GM12878 (cell line): ENCODE measurements at places on chromosomes 5 and 9.

- no peak for DNase-seq
These were observed 4.7 kb downstream of the QRFP start for GRCh38 chr9:130891688-130892476.

GRCh38 chr5:159083548-159084452 is 15.9 kb downstream of the EBF1 start:
- no peak for DNase-seq

DNA sequence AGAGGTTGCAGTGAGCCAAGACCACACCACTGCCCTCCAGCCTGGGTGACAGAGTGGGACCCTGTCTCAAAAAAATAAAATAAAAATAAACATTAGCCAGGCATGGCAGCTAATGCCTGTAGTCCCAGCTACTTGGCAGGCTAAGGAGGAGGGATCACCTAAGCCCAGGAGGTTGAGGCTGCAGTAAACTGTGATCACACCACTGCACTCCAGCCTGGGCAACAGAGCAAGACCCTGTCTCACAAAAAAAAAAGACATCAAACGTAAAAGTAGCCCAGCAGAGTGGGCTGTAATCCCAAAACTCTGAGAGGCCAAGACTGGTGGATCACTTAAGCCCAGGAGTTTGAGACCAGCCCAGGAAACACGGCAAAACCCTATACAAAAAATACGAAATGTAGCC is 19.0 kb downstream of the UIMC1 start:
- no peak for DNase-seq

- DNase-seq = no peak
These were observed 148.1 kb upstream of the MPDZ start for GRCh38 chr9:13427587-13427986.

GRCh38 chr9:124793015-124793541 is 16.1 kb downstream of the OLFML2A start:
- DNase-seq = no peak

- DNase-seq = no peak
These were observed 212.5 kb downstream of the DAB2IP start for GRCh38 chr9:121863955-121864354.

- no peak for DNase-seq
These were observed 235.9 kb downstream of the EPB41L4A start for GRCh38 chr5:112183103-112183711.

GRCh38 chr9:16004613-16005012 is 451.8 kb downstream of the CCDC171 start:
- no peak for DNase-seq

DNA sequence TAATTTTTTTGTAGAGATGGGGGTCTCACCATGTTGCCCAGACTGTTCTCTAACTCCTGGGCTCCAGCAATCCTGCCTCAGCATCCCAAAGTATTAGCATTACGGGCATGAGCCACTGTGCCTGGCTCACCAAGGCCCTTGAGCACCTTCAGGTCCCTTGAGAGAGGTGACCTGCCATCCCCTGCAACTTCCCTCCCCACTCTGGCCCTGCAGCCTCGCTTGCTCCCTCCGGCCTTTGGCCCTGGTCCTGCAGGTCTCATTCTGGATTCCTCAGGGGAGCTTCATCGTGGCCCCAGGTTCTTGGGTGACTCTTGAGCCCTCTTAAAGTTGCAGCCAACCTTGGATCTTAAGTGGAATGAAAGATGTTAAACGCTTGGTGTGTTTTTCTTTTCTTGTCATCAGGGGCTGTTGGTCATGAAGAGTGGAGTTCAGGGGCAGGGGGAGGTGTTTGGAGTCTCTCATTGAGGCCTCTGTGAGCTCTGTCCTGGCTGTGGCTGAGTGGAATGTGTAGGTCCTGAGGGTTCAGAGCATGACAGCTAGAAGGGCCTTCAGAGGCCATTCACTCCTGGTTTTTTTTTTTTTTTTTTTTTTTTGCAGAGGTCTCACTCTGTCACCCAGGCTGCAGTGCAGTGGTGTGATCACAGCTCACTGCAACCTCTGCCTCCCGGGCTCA is 33.0 kb downstream of the PPARGC1B start:
- DNase-seq = no peak

DNA sequence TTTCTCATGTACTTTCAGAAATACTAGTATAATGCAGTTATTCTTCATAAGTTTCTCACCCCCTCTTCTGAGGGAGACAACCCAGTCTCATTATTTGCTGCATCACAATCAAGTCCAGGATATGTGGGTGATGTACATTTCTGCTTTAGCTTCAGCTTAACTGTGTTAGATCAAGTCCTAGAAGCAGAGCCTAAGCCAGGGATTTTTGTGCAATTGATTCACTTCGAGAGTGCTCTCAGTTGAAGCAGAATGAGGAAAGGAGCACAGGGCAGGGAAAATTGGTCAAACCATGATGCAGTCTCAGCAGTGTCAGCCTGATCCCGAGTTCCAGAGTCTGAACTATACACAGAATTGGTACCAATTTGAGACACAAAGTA is 15.1 kb downstream of the HNRNPK start:
- no peak for DNase-seq

DNA sequence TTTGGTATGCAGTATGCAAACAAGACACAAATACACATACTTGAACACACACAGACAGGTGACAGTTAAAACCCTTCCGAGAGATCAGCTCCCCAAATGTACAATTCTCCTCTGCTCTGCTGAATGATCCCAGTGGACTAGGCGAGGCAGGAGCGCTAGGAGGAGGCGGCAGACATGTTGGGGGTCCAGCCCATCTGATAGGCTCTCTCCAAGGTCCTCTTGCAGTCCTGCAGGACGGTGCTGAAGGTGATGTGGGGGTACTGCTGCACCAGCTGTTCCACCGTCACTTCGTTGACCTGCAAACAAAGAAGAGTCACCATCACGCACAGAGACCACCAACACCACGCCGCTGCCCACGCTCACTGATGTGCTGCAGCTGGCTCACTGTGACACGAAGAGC is 190.8 kb upstream of the EFNA5 start:
- no peak for DNase-seq
